Skin of body (tissue), 3 donors: ENCODE measurements at places on chromosomes 12 and 14. TPM values are rescaled to one million over a fixed set of nuclear protein-coding genes. Genes with fewer than 3 reads are reported as not detected.
A peak's percentile ranks its signal among the peaks of the same experiment; 100 is the strongest.

The TAS2R31 gene
- 13.5 TPM for total RNA-seq

The GLI1 gene
- 7.2 TPM for total RNA-seq

The DEPDC4 gene
- total RNA-seq: 1.9 TPM

The TMEM132C gene
- 11.7 TPM for total RNA-seq

GRCh38 chr12:80192087-80192486 is 92.8 kb downstream of the OTOGL start:
- no peak for DNase-seq

DNA sequence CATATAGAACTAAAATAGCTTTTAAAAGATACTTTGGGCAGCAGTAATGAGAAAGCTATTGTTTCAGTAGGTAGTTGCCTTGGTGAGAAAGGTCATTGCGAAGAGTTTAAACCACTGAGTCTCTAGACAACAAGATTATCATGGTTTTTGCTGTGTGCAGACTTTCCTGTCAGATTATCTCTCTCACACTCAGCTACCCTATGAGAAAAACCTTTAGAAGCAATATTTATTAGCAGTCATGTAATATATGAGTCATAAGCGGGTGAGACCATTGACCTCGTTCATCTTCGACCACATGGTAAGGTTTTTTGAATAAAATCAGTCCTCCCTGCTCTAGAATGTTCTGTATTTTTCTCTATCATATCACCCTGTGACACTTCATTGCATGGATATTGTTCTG is 59.9 kb downstream of the GPR65 start:
- no peak for DNase-seq

DNA sequence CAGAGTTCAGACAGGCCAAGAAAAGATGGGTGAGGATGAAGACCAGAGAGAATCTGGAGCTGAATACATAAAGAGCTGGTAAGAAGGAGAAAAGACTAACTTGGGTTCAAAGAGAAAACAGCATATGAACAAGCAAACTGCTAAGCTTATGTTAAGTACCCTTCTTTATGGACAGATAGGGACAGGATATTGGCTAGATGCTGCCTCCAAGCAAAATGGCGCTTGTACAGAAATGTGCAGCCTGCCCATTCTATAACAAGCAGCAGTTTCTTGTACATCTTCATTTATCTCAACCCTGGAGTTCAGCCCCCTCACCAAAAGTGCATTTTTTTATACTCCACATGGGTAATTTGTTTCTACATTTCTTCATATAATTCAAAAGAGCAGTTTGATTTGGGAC is 184.5 kb downstream of the RMST start:
- DNase-seq: no peak

GRCh38 chr14:31877255-31877798 is 199.8 kb upstream of the ARHGAP5 start:
- DNase-seq: peak; percentile 80

GRCh38 chr14:24908592-24909236 is 141.2 kb downstream of the STXBP6 start:
- no peak for DNase-seq

- no peak for DNase-seq
These were observed 23.1 kb downstream of the ASB2 start for GRCh38 chr14:93953263-93953662.

DNA sequence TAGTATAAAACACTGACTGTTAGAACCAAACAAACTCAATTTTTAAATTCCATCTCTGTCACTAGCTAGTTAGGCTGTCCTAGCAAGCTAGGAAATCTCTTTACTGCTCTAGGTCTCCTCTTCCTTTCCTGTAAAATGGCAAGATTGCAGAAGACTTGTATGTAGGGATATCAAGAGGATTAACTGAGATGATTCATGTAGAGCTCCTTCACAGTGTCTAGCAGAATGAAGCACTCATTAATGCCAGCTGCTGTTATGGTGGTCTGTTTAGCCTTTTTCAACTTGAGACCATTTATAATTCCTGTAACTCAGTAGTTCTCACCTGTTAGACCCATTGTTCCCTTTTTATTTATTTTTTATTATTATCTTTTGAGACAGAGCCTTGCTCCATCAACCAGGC is 67.8 kb upstream of the KCNH3 start:
- DNase-seq: no peak

DNA sequence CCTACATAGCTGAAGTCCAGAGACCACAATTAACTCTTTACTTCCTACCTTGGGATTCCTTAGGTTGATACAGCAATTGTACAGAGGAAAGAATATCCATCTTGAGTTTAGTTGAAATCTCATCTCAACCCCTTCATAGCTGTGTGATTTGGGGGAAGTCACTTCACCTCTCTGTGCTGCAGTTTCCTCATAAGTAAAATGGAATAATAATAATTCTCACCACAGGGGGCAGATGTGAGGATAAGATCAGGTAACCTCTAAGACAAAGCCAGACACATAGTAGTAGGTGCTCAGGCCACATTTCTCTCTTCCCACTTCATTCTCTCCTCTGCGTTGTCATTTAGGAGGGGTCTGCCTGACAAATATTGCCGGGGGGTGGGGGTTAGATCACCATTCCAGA is 6.7 kb downstream of the FOXN4 start:
- DNase-seq: no peak

- DNase-seq: no peak
These were observed 1.7 kb upstream of the VASH1 start for GRCh38 chr14:76759589-76759988.

- no peak for DNase-seq
These were observed 132.9 kb downstream of the CNTN1 start for GRCh38 chr12:40825156-40825555.

GRCh38 chr14:77457115-77457521 is 283 bp downstream of the VIPAS39 start:
- peak; percentile 46 for DNase-seq

DNA sequence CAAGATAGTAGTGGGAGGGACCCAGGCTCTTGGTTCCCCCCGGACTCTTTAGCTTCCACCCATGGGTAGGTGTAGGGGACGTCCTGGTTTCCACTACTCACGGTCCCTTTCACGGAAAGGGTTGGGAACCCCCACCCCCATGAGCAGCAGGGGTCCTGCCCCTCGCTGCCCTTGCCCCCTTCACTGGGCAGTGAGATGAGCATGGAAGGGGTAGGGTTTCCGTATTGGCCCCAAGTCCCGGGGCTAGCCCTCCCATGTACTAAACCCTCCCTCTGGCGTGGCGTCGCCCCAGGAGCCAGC is 12.7 kb downstream of the AGAP2 start:
- no peak for DNase-seq

GRCh38 chr12:16358878-16359277 is 11.4 kb downstream of the MGST1 start:
- no peak for DNase-seq

- DNase-seq: no peak
These were observed 34.4 kb upstream of the EGLN3 start for GRCh38 chr14:33985242-33985641.

GRCh38 chr14:70622111-70622712 is 19.5 kb upstream of the TTC9 start:
- DNase-seq: no peak

DNA sequence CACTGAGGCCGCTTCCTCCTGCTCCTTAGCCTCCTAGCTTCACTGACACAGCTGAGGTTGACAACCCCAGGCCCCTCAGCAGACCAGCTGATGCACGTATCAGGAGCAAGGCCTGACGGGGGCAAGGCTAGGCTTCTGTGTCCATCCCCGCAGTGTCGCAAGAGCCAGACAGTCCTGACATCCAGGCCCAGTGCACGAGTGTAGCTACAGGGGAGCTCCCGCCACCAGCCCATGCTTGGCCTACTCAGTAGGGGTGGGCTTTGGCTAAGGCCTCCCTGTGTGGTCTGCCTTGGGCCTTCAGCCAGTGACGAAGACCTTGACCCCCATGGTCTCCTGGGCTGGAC is 179.1 kb downstream of the DPF3 start:
- DNase-seq: no peak
